Urinary bladder (tissue), 4 donors: ENCODE measurements at places on chromosomes 2 and 18. TPM values are rescaled to one million over a fixed set of nuclear protein-coding genes. Genes with fewer than 3 reads are reported as not detected.

The UGT1A1 gene
- 1.9 TPM for total RNA-seq

The SATB2 gene
- 3.5 TPM for total RNA-seq

The SLC9A4 gene
- 2.9 TPM for total RNA-seq

The AQP12A gene
- total RNA-seq, result not detected

The PJVK gene
- total RNA-seq, result 10.9 TPM

The MC4R gene
- 0.16 TPM for total RNA-seq

The RAPGEF4 gene
- 22.9 TPM for total RNA-seq
